ENCODE measurements at places on chromosomes 6 and 20.

DNA sequence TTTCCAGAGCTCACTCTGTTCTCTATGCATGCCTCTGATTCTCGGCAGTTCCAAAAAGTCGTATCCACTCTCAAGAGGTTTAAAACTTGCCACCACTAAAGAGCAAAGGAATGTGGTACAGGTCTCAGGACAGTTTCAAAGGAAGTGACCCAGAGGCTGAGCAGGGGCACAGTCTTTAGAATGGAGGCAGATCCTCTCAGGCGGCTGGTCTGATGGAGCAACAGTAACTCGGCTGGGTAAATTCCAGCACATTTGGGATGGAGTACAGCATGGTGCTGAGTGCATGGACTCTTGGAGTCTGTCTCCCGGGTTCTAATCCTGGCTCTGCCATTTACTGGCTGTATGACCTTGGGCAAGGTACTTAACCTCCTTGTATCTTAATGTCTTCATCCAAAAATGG, 88.1 kb upstream of the BACH2 start:
- DNase-seq = no peak

GRCh38 chr6:130075879-130076460, 57.6 kb downstream of the L3MBTL3 start:
- DNase-seq = no peak

DNA sequence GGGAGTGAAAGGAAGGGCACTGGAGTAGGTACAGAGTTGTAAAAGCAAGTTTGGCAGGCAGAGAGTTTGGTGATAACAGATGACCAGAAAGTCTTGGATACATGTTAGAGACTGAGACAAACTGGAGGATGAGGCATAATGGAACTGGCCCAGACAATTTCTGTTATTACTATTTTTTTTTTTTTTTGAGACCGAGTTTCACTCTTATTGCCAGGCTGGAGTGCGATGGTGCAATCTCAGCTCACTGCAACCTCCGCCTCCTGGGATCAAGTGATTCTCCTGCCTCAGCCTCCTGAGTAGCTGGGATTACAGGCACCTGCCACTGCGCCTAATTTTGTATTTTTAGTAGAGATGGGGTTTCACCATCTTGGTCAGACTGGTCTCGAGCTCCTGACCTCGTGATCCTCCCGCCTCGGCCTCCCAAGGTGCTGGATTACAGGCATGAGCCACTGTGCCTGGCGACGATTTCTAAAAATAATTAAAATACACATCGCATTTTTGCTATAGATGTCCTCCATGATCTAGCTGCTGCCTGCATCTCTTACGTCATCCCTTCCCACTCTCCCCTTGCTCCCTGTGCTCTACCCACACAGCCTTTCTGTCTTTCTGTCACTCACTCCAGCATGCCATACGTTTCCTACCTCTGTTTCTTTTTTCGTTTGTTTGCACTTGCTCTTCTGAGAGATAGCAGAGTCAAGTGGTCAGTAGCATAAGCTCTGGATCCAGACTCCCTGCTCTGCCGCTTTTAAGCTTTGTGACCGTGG, 23.5 kb downstream of the MAPK14 start:
- DNase-seq = no peak

- no peak for DNase-seq
Observed at GRCh38 chr6:109184638-109185037, 89.3 kb downstream of the CEP57L1 start.

DNA sequence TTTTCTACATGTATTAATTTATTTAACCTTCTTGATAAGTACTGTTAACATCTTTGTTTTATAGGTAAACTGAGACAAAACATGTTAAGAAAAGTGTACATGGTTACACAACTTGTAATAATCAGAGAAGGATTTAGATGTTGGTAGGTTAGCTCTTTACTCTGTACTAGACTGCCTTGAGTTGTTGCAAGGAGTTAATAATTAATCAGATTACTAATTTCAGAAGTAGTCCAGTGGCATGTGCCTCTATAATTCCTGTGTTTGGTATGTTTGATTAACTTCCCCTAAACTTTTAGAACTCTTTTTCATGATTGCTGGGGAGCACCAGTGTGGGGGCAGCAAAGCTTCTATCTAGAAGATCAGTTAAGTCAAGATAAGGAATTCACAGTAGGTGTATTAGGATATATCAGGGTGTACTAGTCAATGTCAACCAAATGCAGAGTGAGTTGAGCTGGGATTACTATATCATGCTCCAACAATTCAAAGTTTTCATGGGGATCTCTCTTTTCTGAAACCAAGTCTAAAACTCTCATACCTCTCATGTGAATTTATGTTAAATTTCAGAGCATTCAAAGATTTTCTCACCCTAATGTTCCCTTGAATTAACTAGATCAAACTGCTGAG, 129.7 kb upstream of the AHI1 start:
- no peak for DNase-seq

DNA sequence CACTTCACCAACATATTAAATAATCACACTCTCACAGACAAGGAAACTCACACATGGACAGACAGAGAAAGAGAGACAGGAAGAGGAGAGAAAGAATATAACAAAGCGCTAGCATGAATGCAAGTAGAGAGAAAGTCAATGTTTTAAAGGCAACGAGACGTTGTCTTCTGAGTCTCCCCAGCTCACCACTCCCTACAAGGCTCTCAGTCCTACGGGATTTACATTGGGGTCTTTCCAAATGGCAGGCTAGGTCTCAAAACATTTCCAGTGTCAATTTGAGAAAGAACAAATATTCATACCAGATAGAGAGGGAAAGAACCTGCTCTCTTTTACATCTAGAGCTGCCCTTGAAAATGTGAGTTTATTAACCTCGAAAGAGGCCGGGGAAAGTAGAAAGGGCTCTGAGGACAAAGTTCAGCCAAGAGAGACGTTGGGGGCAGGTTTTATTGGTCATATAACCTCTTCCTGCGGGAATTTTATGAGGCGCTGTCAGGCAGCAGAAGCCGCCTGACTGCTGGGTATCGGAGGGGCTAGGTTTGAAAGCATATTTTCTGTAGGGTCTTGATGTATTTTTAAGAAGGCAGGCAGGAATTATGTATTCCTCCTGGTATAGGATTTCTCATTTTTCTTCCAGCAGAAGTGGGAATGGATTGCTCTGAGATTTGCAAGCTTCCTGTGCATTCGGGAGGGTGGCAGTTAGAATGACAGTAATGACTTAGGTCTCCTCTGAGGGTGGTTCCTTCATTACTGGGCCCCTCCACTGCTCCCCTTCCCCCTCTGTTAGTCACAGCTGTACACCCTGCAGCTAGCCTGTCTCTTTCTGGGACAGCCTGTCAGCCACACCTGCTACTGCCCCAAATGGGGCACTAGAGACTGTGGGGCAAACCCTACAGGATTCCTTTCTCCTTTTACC, 34.4 kb upstream of the KIF16B start:
- no peak for DNase-seq

DNA sequence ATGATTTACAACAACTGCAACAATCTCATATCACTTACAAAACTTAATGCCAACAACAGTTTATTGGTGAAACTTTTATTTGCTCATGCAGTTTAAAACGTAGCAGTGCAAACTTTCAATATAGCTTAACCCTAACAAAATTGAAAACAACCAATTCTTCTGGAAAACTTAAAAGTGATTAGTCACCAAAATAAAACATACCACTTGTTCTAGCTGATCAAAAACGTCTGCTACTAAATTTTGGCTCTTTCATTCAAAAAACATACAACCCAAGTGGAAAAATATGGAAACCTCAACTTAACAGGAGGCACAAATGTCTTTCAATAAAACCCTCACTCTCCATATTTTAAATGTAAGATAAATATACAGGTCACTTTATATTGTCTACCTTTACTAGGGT, 39.6 kb downstream of the COL12A1 start:
- no peak for DNase-seq

DNA sequence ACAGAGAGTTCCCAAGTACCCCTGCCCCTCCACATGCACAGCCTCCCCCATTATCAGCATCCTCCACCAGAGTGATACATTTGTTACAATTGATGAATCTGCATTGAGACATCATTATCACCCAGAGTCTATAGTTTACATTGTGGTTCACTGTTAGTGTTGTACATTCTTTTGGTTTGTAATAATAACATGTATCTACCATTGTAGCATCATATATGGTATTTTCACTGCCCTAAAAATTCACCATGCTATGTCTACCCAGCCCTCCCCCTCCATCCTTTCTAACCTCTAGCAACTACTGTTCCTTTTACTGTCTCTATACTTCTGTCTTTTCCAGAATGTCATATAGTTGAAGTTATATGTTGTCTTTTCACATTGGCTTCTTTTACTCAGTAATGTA, 273.9 kb upstream of the RNF217 start:
- no peak for DNase-seq

DNA sequence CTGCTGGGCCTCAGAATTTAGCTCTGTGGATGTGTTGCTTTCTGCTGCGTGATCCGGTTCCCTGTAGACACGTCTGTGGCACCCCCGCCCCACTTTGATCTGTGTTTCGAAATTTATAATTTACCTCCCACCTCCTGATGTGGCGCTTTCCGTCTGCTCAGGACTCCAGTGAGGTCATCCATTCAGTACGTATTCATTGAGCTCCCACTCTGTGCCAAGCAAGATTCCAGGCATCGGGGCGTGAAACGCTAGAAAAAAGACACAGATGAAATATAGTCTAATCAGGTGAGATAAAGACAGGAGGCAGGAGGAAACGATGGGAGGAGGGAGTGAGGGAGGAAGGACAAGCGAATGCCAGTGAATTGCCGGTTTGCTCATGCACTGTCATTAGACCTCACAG, 431.9 kb upstream of the SULF2 start:
- DNase-seq = no peak

DNA sequence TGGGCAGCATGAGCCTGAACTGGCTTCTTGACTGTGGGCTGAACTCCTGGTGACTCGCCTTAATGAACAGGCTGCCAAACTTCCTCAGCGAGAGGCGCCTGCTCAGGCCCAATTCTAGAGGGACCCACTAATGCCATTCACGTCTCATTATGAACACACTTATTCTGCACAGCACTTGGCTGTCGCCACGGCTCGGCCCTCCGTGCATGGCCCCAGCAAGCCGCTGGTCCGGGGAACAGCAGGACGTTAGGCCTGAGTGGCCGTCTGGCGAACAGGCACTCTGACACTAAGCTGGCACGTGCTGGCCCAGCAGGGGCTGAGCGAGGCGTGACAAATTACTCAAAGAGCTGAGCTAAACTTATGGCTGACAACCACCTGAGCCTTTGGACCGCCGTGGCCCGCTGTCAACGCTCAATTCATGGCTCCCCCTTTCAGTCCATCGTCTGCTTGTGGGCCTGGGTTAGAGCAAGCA, 45.9 kb downstream of the INSM1 start:
- DNase-seq = no peak

GRCh38 chr6:21611485-21611884, 17.9 kb downstream of the SOX4 start:
- no peak for DNase-seq

DNA sequence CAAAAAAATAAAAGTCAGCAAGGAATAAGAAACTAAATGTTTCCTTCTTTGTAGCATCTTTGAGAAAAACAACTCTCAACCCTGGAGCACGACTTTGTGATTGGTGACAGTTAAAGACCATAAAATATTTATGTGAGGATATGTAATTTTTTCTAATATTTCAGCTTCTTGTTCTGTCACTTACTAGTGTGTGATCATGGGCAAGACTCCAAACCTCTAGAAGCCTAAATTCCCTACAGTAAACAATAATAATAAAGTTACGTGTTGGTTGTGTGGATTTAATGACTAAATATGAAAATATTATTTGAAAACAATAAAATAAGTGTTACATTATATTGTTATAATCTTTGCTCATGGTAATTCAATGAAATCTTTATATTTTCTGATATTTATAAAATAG, 735.6 kb upstream of the MARCKS start:
- no peak for DNase-seq

- no peak for DNase-seq
Observed at GRCh38 chr20:34334654-34335407, 28.2 kb upstream of the ITCH start.

- DNase-seq = no peak
Observed at GRCh38 chr6:157865249-157865648, 42.2 kb downstream of the SNX9 start.

DNA sequence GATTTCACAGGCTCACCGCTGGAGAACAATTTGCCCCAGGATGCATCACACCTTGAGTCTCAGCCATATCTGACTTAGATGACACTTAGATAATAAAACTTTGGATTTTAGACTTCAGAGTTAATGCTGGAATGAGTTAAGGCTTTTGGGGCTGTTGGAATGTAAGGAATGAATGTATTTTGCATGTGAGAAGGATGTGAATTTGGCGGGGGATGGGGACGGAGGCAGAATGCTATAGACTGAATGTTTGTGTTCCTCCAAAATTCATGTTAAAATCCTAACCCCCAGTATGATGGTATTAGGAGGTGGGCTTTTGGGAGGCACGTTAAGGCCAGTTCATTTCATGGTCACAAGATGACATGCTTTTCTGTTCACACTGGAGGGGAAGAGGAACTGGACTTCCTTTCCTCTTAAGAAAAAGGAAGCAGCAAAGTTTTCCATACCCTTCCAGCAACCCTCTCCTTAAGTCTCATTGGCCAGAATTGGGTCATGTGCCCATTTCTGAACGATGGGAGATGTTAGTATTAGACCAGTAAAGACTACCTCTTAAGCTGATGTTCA, 5.8 kb upstream of the SRXN1 start:
- no peak for DNase-seq

DNA sequence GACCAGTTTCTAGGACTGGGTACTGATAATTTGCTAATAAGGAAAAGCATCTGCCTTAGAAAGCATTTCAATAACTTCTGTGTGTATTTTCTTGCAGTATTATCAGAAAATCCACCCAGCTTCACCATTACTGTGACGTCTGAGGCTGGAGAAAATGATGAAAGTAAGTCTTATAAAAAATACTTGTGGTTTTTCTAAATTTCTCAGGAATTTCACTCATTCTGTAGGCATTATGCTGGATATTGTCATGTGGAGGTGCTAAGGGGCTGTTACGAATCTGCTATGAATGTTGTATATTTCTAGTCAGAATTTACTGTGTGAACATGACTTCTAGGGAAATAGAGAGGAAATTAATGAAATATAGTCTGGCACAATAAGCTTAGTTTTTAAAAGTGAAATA, 8.9 kb downstream of the RWDD1 start:
- DNase-seq = no peak

DNA sequence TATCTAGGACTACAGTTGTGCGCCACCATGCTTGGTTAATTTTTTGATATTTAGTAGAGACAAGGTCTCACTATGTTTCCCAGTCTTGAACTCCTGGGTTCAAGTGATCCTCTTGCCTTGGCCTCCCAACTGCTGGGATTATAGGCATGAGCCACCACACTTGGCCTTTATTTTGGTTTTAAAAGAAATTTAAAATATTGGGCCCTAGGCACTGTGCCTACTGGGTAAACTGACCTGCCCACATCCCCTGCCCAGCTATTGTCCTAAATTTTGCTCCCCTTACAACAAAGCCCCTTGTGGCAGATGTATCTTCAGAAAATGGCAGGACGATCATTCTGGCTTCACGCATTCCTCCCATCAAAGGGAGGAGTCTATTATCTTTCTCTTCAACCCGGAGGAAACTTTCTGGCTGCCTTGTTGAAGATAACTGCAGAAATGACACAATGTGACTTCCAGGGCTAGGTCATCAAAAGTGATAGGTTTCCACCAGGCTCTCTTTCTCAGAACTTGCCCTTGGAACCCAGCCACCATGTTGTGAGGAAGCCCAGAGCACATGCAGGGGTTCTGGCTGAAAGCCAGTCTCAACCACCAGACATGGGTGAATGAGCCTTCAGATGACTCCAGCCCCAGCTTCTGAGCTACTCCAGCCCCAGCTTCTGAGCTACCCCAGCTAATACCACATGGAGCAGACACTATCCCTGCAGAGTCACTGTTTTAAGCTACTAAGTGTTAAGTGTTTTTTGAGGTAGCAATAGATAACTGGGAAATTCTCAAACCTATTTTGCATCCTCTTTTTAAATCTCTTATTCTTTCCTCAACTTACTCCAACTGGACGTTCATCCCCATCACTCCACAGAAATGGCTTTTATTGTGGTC, 4.6 kb upstream of the GUCA1B start:
- DNase-seq = no peak

Data from vagina (tissue), 2 donors.